ENCODE measurements at places on chromosomes 7 and 10.

DNA sequence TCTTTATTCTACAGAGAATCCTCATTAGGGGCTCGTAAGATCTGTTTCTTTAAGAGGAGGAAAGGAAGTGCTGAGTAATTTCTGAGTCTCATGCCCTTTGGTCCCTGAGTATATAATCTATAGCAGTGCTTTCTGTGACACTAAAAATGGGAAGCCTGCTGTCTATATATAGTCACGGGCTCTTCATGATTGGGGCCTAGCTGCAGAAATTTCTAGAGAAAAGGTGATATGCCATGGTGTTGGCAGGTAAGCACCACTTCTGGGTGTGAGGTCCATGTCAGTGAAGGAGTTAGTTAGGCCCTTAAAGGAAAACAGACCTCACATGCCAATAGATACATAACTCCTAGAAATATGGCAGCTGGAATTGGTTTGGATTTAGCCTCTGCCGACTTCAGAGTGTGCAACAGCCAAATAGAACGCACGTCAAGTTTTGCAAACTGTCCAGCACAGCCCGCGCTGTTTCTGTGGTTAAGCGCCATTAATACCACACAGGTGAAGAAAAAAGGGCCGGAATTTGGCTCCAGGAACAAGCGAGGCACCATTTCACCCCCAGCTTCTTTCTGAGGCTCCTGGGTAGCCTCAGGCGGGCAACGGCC is 123.2 kb downstream of the TACC2 start:
- DNase-seq = no peak

- no peak for DNase-seq
These were observed 46.2 kb upstream of the ZEB1 start for GRCh38 chr10:31272841-31273240.

DNA sequence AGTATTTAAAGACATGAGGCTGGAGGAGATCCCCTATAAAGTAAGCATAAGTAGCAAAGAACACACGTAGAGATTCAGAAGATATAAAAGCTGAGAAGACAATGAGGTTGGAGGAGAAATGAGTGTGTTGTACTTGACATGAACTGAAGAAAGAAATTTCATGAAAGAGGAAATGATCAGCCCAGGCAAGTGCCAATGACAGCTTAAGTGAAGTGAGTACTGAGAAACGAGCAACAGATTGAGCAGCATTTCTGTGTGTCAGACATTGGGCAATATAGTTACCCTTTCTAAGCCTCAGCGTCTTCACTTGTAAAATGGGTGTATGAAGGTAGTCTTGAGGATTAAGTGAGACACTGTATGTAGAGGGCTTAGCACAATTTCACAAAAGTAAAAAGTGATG is 4.8 kb upstream of the LIPA start:
- DNase-seq = no peak

DNA sequence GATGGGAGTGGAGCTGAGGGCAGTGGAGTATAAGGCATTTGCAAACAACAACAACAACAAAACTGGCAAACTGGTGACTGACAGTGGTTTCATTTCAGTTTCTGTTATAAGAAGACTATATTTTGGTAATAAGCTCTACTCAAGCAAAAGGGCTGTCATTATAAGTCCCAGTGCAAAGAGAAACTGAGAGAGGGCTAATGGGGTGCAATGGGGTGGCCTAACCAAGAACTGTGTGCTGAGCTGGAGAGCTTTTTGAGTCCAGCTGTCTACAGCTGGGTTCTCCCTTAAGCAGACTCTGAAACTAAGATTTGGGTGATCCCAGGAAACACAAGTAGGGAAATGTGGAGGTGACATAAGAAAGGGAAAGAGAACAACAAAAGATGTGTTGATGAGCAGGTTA is 439.3 kb downstream of the ADRA2A start:
- DNase-seq = no peak

DNA sequence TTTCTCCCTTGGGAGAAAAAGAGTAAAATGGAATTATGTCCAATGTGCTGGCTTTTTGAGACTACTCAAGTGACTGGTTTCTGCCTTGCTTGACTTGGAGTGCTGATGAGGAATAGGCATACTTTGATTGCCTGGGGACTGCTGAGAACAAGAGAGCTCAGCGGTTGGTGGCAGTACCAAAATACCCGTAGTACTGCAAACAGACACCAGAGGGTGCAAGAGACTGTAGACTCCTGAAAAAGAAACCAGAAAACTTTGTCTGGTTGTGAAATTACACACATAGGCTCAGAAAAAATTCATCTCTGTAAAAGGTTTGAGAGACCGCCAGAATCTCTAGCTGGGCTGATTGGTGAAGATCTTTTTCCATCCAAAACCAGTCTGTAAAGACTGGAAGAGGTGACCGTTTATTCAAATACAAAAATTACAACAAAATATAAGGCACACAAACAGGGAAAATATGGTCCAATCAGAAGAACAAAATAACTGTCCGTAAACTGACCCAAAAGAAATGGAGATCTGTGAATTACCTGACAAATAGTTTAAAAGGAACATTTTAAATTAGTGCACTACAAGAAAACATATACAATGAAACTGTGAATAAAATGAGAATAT is 18.5 kb downstream of the BICC1 start:
- DNase-seq = peak; percentile 38

GRCh38 chr10:27745732-27746396 is at the start of gene MKX:
MKX (minus strand) TSS chr10:27745819; CDS start chr10:27743415, 2,404 bp downstream.
- no peak for DNase-seq

Data from NCI-H1694 (cell line).